CD4-positive, alpha-beta T cell treated with Interleukin-4 for 4 hours (primary cell): ENCODE measurements at places on chromosomes 7 and 10.

GRCh38 chr10:209357-209756 is 74.1 kb downstream of the ZMYND11 start:
- no peak for DNase-seq

DNA sequence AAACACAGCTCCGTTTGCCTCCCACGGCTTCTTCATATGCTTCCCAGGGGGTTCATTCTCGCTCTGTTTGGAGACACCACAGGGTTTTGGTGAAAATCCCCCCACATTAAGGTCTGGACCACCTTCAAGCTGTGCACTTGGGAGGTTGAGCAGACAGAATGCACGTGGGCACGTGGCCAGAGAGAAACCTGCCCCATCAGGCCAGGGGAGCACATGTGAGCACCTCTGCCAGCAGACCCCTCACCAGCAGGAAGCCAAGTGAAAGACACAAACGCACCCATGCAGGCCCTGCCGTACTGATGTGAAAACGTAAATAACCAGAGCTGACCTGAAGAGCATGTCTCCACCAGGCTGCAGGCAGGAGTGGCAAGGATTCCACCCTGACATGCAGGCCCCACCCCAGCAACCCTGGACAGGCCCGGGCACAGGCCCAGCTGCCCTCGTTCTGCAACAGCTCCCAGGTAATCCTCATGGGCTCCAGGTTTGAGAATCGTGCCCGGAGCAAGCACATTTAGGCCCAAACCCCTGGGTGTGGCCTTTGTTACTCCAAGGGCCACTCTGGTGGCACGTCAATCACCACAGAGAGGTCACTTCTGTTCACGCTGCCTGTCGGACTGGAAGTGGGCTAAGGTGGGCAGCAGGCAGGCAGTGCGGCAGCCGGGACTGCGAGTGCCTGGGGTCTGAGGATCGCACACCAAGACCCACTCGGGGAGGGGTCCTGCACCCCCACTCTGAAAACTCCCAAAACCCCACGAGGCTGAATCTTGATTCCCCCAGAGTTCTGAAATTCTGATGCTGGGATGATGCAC is 184.4 kb downstream of the PTPRN2 start:
- DNase-seq = no peak

DNA sequence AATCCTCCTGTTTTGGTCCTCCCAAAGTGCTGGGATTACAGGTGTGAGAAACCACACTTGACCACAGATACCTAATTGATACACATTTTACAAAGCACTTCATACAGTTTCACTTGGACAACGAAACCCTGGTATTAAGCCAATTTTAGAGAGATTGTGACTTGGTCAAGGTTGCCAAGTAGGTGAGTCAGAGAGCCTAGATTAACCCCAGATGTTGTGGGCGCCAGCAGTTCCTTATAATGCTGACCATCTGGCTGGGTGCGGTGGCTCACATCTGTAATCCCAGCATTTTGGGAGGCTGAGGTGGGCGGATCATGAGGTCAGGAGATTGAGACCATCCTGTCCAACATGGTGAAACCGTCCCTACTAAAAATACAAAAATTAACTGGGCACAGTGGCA is 4.9 kb upstream of the PHKG1 start:
- no peak for DNase-seq

DNA sequence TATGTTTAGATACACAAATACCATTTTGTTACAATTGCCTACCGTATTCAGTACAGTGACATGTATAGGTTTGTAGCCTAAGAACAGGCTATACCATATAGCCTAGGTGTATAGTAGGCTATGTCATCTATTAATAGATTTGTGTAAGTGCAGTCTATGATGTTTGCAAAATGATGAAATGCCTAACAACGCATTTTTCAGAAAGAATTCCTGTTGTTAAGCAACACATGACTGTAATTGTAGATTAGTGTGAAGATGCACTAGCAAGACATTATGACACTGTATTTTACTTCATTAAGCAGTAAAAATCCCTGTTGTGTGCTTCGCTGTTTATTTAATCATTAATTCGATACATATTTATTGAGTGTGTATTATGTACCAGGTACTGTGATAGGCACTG is 446.0 kb downstream of the SUGCT start:
- no peak for DNase-seq

DNA sequence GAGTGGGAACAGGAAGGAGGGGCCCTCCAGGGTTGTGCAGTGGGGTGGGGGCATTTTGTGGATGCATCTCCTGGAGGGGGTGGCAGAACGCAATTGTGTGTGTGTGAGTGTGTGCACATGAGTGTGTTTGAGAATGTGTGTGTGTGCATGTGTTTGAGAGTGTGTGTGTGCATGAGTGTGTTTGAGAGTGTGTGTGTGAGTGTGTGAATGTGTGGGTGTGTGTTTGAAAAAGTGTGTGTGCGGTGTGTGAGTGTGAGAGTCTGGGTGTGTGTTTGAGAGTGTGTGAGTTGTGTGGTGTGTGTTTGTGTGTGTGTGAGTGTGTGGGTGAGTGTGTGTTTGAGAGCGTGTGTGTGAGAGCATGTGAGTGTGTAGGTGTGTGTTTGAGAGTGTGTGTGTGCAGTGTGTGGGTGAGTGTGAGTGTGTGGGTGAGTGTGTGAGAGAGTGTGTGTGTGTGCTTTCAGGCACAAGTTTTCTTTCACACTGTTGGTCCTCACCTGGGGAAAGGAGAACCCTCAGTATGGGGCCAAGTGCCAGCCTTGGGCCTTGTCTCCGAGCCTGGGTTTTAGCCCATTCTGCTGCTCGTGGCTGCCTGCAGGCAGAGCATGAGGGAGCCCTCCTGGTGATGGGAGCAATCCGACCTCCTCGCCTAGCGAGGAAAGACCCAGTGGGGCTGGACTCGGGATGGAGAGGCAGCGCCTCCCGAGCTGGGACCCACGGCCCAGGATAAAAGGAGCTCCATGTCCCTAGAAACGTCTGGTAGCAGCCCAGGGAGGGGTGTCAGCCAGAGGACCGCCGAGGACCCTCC is 35.6 kb downstream of the CDH23 start:
- DNase-seq = no peak

DNA sequence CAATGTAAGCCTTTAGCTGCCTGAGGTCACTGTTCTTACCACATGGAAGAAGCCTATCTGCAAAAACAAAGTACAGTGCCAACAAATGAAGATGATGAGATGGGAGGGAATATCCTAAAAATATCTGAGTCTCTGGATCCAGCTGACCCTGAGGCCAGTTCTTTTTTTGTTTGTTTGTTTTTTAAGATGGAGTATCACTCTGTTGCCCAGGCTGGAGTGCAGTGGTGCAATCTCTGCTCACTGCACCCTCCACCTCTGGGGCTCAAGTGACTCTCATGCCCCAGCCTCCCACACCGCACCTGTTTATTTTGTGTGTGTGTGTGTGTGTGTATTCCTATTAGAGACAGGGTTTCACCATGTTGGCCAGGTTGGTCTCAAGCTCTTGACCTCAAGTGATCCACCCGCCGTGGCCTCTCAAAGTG is 44.9 kb downstream of the HYCC1 start:
- no peak for DNase-seq

- no peak for DNase-seq
Measured at GRCh38 chr7:137492889-137493288, 149.4 kb upstream of the PTN start.

GRCh38 chr7:94394437-94395140 is at the start of gene COL1A2:
TSS of gene COL1A2 (plus strand) at chr7:94394895. CDS start at chr7:94395032, 137 bp downstream.
- DNase-seq = no peak

DNA sequence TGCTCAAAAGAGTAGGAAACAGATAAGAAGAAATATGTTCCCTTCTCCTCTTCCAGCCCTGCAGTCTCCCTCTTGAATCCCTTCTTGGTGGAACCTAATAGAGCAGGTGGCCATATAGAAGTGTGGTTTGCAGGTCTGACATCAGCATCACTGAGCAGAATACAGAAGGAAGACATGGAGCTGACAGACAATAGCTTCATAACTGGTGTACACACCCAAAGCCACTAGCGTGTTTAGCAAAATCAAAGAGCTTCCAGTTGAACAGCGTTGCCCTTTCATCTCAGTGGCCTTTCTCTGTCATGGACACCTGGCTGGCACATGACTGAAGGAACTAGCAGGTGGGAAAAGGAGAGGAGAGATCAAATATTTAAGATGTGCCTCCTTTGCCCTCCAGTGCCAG is 245.5 kb downstream of the BAMBI start:
- no peak for DNase-seq

GRCh38 chr10:1289591-1289990 is 233.4 kb downstream of the WDR37 start:
- DNase-seq = no peak

DNA sequence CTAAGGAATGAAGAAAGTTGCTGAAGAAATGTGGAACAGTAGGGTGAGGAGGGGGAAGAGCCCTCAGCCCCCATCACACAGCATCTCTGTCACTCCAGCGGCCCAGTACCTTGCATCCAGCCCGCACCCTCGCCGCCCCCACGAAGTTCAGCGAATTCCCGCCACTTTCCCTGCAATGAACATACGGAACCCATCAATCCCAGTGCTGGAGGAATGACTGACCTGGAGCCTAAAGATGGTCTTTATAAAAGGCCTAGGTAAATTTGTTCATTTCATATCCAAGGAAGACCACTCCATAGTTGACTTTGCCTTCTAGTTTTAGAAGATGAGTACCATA is 779 bp upstream of the KIF5B start:
- no peak for DNase-seq

- DNase-seq = no peak
Measured at GRCh38 chr10:84226616-84227015, 1.3 kb upstream of the LRIT2 start.

GRCh38 chr10:72079356-72079755 is 9.0 kb downstream of the SPOCK2 start:
- peak; percentile 91 for DNase-seq

DNA sequence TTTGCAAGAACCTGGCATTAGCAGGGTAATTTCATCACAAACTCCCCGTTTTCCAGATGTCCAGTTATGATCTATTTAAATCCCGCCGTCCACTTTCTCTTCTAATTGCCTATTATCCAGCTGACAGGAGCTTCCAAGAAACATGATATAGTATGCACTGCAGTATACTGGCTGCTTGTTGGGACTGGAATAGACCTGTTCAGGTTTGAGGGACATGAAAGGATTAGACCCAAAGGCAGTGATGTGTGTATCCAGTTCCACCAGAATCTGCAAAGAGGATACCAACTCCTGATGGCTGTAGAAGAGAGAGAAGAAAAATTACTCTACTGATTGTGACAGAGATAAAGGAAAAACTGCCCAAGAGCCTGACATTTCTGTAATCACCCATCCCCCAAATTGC is 8.9 kb downstream of the MSS51 start:
- DNase-seq = no peak

DNA sequence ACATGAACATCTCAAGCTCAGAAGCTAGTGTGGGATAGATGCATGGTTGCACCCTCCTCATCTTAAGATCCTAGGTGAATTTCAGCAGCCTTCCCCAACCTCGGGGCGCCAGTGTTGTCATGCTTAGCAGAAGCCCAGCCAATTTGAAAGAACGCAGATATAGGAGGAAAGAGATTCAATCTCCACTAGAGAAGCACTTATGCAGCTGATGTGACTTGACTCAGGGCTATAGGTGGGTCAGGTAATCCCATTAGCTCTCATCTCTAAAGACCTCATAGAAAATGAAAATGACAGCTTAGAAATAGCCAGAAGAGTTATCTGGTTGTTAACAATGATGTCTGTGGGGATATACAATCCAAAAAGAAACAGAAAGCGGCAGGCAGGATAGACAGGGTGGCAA is 310.5 kb downstream of the GPAM start:
- DNase-seq = no peak

DNA sequence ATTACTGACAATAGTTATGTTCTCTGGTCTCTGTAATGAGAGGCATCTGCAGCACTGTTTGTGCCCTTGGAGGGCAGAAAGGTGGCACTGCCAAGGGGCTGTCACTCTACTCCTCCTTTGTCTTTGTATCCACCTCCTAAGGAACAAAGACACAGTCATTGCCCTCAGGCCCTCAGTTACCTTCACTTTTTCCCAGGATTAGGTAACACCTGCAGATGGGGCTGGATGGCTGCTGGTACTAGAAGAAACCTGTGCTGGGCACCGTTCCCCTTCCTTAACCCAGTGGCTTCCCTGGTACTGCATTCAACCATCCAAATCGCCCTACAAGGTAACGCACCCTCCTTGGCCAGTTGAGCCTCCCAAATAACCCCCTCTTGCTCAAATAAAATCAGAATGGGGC is 246.9 kb upstream of the NEBL start:
- DNase-seq = no peak

DNA sequence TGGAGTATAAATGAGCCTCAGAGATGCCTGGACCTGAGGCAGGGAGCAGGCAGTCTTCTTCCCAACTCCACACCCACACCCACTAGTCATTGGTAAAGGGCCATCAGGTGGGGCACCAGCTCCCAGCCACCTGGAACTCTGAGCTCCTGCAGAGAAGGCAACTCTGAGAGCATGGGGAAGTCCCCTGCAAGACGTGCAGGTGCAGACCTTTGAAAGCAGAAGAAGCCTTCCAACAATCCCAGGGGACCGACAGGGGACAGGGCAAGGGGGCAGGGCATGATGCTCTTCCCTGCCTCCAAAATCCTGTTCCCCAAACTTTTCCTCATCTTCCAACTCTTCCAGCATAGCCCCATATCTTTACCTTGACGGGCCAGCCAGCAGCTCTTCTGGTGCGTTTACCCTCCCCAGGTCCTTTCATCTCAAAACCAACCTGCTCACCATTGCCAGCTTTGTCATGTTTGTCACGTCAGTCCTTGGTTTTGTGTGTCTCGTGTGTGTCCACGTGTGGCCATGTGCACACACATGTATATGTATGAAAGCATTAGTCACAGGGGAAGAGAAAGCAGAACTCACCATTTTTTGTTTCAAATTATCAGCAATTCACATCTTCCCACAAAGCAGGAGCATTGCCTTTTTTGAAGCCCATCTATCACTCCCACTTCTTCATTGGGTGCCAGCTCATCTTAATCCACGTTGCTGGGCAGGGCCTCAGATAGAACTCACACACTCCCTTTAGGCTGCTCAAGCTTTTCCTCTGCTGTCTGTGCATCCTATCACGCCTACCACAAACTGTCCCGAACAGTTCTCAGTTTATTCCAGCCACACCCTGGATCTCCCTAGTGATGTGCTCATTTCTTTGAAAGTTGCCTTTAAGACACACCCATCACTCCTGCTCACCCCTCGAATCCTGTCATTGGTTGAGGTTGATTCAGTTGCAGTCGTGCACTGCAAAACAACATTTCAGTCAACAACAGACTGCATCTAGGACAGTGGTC is 41.0 kb upstream of the AMPH start:
- no peak for DNase-seq

- no peak for DNase-seq
Measured at GRCh38 chr7:30699706-30700495, 17.6 kb upstream of the CRHR2 start.

DNA sequence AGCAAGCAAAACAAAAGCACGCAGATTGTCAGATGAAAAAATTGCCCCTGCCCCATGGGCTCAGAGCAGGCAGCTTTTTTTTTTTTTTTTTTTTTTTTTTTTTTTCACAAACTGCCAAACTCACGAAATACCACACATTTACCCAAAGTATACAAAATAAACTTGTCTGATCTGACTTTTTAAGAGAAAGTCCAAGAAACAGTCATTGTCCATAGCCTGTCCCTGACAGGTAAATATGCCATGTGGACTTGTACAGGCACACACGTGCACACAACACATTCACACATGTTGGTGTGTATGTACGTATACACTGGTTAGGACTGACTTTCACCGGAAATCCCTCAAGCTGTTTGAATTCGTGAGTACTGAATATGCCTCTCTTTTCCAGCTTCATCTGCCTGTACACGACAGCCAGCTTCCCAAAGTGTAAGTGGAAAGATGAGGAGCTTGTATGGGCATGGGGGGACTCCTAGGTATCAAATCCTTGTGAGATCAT is 929 bp upstream of the HGF start:
- no peak for DNase-seq
